ENCODE measurements at places on chromosomes 3 and 15. TPM values are rescaled to one million over a fixed set of nuclear protein-coding genes. Genes with fewer than 3 reads are reported as not detected.

The RASGRF1 gene
- total RNA-seq = 0.43 TPM

The TFRC gene
- total RNA-seq = 94.1 TPM

The GATA2 gene
- 5.0 TPM for total RNA-seq

The PRSS50 gene
- not detected for total RNA-seq

The FGF12 gene
- 0.69 TPM for total RNA-seq

The CCDC33 gene
- total RNA-seq = 7.3 TPM

The DAZL gene
- not detected for total RNA-seq

The OSTN gene
- total RNA-seq = not detected

The ADGRG7 gene
- total RNA-seq = not detected

The SLC28A1 gene
- 0.05 TPM for total RNA-seq

The CCDC13 gene
- total RNA-seq = 0.29 TPM

The BCHE gene
- total RNA-seq = 0.83 TPM

The SECISBP2L gene
- 7.1 TPM for total RNA-seq

The AADAC gene
- 16.4 TPM for total RNA-seq

The KLHL40 gene
- total RNA-seq = not detected

The ZNF662 gene
- total RNA-seq = not detected

The TAGLN3 gene
- total RNA-seq = not detected

The ABHD17C gene
- 39.1 TPM for total RNA-seq

The DUOXA2 gene
- not detected for total RNA-seq

The C2CD4A gene
- 0.05 TPM for total RNA-seq

The CHRM5 gene
- total RNA-seq = 0.02 TPM

The NEO1 gene
- total RNA-seq = 28.9 TPM

The POTEB gene
- not detected for total RNA-seq

The TGM5 gene
- not detected for total RNA-seq

The IGDCC3 gene
- 0.08 TPM for total RNA-seq
